Ovary (tissue), 10 donors: ENCODE measurements at places on chromosomes 12 and 14. TPM values are rescaled to one million over a fixed set of nuclear protein-coding genes. Genes with fewer than 3 reads are reported as not detected.

GRCh38 chr14:99936056-99936455 lies 129.2 kb upstream of the EVL start:
- no peak for DNase-seq

- DNase-seq, result no peak
These were observed 622.6 kb downstream of the AACS start for GRCh38 chr12:125687820-125688219.

DNA sequence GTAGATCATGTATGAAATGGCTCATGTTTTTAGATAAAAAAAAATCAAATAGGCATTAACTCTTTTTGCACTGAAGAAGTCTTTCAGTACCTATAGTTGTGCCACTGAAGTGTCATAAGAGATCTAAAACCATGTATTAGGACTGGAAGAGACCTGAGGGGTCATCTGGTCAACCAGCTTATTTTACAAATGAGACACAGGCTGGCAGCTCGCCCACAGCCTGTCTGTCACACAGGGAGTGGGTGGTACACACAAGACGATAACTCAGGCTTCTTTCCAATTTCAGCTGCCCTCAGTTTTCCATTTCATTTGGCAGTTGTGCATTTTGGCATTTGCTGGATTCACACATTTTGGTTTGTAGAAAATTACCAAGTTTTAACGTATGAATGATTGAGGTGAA lies 34.7 kb downstream of the C12orf75 start:
- DNase-seq, result no peak

GRCh38 chr14:73007835-73008234 lies 19.1 kb downstream of the ZFYVE1 start:
- no peak for DNase-seq

DNA sequence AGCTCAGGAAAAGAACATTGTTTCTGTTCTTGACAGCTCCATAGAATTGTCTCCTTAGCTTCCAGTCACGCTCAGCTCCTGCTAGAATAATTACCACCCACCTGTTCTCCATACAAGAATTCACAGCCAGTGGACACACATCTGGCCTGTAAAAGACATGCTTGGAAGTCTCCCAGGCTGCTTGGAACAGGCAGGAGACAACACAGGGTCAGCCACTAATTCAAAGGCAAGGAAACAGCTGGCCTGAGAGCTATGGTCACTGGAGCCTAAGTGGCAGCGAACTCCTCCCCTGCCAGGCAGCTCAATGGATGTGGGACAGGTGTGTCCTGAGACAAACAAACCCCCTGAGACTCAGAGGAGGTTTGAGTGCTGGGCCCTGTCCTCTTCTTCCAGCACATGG lies 22.9 kb upstream of the LTBP2 start:
- DNase-seq, result no peak

KLRB1 gene
- 0.69 TPM for total RNA-seq

RPL36AL gene
- total RNA-seq, result 217 TPM

SERPINA9 gene
- total RNA-seq, result not detected
